ENCODE measurements at places on chromosomes 7 and 10.

GRCh38 chr10:59910867-59911266, 4.5 kb upstream of the CCDC6 start:
- DNase-seq: no peak

- DNase-seq: no peak
These were observed 8.2 kb downstream of the BLNK start for GRCh38 chr10:96263176-96263575.

DNA sequence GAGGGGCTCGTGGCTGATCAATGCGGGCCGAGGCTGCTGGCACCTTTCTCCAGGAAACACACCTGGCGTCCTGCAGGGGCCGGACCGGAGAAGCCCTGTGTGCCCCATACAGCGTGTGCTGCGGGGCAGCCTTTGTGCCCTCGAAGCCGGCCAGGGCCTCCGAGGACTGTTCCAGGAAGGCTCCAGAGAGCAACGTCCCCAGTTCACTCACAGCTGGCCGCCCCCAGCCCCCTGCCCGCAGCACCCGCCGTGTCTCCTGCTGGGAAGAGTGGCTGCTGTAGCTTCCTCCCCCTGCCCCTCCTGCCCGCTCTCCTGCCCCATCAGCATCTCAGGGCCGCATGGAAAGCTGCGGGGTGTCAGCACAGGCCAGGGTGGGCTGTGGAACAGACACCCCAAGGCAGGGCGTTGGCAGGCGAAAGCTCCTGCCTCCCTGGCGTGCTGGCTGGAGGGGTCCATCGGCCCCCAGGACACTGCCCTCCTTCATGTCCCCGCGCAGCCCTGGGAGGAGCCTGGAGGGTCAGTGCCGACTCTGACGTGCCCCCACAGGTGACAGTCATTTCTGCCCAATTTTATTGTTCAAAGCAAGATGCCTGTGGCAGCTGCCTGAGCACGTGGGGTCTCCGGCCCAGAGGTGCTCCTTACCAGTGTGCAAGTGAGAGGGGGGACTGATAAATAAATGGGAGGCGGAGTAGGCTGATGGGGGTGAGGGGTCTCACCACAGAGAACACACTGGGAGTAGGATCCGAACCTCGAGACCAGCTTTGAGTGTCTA, 95.8 kb upstream of the DIP2C start:
- no peak for DNase-seq

DNA sequence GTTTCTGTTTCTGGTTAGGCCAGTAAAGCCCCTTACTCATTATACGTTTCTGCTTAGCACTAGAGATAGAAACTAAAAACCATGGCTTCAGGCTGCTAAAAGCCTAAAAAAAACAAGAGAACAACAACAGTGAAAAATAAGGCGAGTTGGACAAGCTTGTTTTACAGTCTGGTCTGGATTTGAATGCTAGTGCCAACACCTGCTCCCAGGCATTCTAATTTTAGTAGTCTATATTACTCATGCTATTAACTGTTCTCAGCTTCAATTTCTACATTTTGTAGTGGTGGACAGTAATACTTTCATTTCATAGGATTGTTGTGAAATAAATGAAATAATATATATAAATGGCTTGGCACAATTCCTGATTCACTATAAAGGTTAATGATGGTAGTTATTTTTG, 108.5 kb downstream of the HBP1 start:
- no peak for DNase-seq

GRCh38 chr7:115135769-115136410, 214.0 kb downstream of the MDFIC start:
- no peak for DNase-seq

- DNase-seq: no peak
These were observed 48.2 kb downstream of the COL26A1 start for GRCh38 chr7:101410743-101411507.

DNA sequence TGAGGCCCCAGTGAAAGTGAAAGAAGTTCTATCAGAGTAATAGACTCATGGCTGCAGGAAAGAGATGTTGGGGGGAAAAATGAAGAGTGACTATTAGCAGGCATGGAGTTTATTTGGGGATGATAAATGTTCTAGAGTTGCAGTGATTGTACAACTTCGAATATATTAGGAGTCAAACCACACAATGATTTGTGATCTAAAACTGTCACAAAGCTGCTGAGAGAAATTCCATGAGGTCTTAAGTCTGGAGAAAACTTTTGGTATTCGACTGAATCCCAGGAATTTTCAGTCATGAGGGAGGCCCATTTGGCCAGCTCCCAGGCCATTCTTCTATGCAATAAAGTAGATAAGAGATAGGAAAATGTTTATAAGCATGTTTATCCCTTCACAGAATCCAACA, 55.9 kb upstream of the UNC5B start:
- DNase-seq: no peak

All from RCC 7860 (cell line).